ENCODE measurements at places on chromosomes 16 and 17.

GRCh38 chr16:56883586-56883985 lies 18.6 kb downstream of the SLC12A3 start:
- no peak for DNase-seq

DNA sequence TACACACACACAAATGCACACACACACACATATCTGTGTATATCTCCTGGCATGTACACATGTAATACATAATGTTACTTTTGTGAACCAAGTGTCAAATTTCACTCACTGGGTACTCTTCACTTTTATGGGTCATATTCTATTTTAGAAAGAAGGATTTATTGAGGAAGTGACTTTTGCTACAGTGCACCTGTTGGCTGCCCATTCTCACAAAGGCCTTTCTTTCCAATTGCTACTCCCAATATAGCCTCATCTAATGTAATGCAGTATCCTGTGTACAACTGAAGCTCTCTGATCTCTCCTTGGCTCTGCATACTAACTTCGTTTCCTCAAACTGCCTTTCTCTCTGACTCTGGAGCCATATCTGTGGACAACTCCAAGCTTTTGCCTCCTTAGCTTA lies 107.5 kb downstream of the ABCA8 start:
- DNase-seq, result no peak

DNA sequence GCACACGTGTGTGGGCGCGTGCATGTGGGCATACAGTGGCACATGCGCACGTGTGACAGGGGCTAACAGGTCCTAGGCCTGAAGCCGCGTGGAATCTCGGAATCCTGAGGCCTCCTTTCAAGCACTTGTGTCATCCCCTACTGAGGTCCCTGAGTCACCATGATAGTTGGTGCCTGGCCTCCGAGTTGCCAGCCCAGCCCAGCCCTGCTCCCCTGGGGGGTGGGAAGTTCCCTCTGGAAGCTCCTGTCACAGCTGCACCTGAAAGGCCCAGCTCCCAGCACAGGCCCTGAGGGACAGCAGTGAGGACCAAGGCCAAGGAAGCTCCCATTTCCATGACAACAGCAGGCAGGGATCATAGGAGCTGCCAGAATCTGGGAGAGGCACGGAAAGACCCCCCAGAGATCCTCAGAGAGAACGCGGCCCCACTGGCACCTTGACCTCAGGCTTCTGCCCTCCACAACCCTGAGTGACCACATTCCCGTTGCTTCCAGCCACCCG lies 35.4 kb upstream of the ENPP7 start:
- no peak for DNase-seq

- peak; percentile 60 for DNase-seq
Observed at GRCh38 chr17:79183293-79184158, 108.9 kb downstream of the ENGASE start.

GRCh38 chr17:64129515-64129764 lies 504 bp downstream of the ERN1 start:
- DNase-seq, result no peak

DNA sequence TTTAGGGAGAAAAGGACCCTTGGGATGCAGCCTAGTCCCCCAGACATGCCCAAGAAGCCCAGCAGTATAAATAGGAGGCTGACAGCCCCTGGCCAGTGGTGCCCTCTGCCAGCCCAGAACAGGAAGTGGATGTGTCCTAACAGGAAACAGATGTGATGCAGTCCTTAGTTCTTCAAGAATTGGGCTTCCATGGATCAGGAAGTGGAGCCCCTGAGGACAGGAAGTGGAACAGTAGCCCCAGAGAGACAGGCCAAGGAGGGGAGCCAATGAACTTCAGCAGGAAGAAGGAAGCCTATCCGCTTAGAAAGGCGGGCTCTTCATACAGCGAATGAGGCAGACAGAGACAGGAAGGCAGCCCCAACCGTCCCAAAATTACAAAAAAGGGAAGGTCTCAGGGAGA lies 7.2 kb downstream of the CTF1 start:
- peak; percentile 57 for DNase-seq
